Suprapubic skin (tissue), 4 donors: ENCODE measurements at places on chromosomes 11 and 22.

DNA sequence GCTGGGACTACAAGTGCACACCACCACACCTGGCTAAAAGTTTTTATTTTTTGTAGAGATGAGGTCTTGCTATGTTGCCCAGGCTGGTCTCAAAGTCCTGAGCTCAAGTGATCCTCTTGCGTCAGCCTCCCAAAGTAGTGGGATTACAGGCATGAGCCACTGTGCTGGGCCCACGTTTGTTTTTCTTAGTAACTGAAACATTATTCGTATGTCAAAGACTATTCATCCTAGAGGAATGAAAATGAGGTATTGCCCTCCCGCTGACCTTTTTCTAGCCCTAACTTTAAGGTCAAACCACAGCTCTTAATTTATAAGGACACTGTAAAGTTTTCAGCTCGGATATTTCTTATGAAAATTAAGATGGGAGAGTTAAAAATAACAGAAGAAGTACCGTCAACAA, 33.2 kb upstream of the PAX6 start:
- no peak overlapping the region for H3K27ac ChIP-seq
- no peak for DNase-seq
- H3K4me1 ChIP-seq: no peaks in the 10 kb centered on the region
- no peak overlapping the region for H3K4me3 ChIP-seq
- no peaks in the 10 kb centered on the region for H3K36me3 ChIP-seq

DNA sequence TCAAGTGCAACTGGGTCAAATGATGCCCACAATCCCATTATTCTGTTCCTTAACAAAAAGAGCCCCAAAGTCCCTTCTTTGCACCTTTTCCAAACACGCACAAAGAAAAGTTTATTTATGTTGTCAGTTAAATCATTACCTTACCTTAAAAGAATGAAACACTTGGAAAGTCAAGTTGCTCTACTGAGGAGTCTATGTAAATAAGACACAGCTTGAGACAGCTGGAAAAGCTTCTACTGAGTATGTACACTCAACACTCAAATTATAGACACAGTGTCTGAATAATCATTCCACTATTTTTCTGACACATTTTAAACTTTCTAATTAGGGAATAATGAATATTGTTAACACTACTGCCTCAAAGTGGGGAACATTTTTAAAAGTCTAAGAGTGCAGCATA, 21.6 kb upstream of the PHLDA2 start:
- H3K27me3 ChIP-seq: no peaks in the 10 kb centered on the region
- no peak overlapping the region for H3K27ac ChIP-seq
- H3K4me1 ChIP-seq: peaks cover 4% of the 10 kb centered on the region
- no peak for DNase-seq

GRCh38 chr11:62710001-62710345, 2.5 kb downstream of the GNG3 start:
- DNase-seq: no peak
- H3K27me3 ChIP-seq: no peaks in the 10 kb centered on the region
- peak overlapping the region; percentile 67 for H3K4me3 ChIP-seq
- peaks cover 44% of the 10 kb centered on the region for H3K36me3 ChIP-seq
- peaks cover 46% of the 10 kb centered on the region for H3K4me1 ChIP-seq

GRCh38 chr11:5891216-5891800, 1.7 kb upstream of the OR52E5 start:
- H3K27ac ChIP-seq: no peak overlapping the region
- no peaks in the 10 kb centered on the region for H3K27me3 ChIP-seq
- H3K4me3 ChIP-seq: no peak overlapping the region
- no peak for DNase-seq
- H3K36me3 ChIP-seq: no peaks in the 10 kb centered on the region

DNA sequence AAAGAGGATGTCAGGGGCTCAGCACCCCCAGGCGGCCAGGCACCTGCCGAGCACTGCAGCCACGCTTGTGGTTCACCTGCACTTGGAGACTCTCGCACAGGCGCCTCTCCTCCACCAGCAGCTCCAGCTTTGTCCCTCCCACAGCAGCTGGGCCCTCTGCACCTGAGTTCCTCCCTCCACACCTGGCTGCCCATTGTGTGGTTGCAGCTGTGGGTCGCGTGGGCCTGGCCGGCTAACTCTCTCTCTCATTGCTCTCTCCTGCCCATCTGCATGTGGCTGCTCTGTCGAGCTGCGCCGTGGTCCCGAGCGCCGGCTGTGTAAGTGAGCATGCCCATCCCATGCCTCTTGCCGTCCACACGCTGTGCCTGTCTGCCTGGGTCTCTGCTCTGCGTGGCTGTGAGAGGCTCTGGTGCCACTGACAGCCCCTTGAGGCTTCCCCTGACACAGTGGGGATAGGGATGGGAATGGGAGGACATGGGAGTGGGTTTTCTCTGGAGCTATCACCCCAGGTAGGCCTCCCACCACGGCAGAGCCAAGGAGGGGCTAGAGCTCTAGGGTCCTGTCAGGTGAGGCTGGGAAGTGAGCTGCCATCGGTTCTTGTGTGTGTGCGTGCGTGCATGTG, 8.5 kb upstream of the ACR start:
- H3K27ac ChIP-seq: no peak overlapping the region
- peaks cover 18% of the 10 kb centered on the region for H3K4me1 ChIP-seq
- no peak overlapping the region for H3K4me3 ChIP-seq
- no peaks in the 10 kb centered on the region for H3K36me3 ChIP-seq
- H3K27me3 ChIP-seq: peaks cover 13% of the 10 kb centered on the region

DNA sequence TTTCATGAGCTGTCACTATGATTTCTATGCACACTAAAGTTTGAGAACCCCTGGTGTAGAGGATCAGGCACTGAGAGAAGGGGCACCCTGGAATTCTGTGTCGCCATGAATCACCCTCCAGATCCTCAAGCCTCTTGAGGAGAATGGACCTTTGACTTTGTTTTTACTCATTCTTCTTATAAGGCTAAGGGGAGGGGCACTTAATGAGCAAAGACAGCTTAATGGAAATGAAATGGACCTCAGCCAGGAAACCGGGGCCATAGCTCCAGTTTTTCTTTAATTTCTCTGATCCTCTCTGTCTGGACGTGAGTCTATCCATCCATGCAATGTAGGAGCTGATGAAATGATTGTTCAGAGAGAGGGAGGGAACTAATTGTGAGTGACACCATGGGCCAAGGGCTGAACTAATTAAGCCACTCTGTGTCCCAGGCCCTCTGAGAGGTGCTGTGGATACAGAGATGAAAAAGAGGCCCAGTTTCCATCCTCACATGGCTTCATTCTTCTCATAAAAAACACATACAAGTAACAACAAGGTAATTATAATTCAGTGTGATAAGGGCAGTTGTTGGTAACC, 32.8 kb downstream of the OR2AT4 start:
- DNase-seq: no peak
- H3K4me3 ChIP-seq: no peak overlapping the region
- H3K27me3 ChIP-seq: peaks cover 2% of the 10 kb centered on the region
- no peak overlapping the region for H3K27ac ChIP-seq
- H3K4me1 ChIP-seq: no peaks in the 10 kb centered on the region

DNA sequence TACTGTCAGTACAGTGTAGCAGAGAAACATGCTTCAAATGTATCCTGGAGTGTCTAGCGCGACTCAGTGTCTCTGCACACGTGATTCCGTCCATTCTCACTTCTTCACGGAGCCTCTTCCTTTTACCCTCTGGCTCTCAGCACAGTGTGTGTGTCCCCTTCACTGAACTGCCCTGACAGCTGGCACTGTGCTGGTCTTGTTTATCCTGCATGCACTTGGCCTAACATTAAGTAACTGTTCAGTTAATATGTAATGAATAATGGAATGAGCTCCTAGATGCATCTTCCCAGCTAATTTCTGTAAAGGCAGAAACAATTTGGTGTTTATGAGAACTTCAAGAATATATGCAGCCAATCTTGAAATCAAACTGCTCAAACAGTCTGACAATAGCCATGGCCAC, 44.4 kb downstream of the KMT5B start:
- no peaks in the 10 kb centered on the region for H3K27me3 ChIP-seq
- no peaks in the 10 kb centered on the region for H3K4me1 ChIP-seq
- no peak overlapping the region for H3K4me3 ChIP-seq
- H3K36me3 ChIP-seq: peaks cover 88% of the 10 kb centered on the region
- DNase-seq: no peak
- H3K27ac ChIP-seq: no peak overlapping the region

DNA sequence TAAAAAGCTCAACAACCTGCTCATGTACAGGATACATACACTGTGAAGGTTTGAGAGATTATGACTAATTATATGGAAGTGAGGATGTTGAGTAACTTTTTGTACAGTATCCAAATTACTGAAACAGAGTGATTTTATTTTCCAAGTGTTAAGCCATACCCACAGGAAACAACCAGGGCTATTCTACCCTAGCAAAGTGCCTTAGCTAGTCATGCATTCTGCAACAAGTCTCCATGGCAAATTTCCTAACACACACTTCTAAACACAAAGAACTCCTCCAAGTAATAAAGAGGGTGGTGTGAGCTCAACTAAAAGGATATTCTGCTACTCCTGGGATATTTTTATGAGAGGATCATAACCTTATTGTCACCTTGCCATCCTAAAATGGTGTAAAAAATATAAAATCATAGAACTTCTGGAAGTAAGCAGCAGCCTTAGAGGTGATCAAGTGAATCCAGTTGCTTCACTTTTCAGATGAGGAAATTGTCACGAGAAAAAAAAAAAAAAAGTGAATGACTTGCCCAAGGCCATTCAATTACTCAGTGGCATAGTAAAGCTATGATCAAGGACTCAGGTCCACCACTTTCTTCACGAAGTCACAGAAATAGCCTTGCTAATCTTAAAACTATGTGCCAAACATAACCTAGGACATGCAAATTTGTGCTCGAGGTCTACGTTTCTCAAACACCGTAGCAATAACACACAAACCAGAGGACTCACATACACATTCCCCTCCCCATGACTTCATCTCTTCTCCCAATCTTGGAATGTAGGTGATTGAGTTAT, 4.2 kb downstream of the LGR4 start:
- no peaks in the 10 kb centered on the region for H3K27me3 ChIP-seq
- DNase-seq: no peak
- H3K27ac ChIP-seq: peak overlapping the region; percentile 97
- H3K4me3 ChIP-seq: peak overlapping the region; percentile 98
- H3K36me3 ChIP-seq: no peaks in the 10 kb centered on the region
- H3K4me1 ChIP-seq: peaks cover 77% of the 10 kb centered on the region

GRCh38 chr11:36016709-36017108, 72.8 kb downstream of the LDLRAD3 start:
- no peak overlapping the region for H3K4me3 ChIP-seq
- H3K27me3 ChIP-seq: no peaks in the 10 kb centered on the region
- H3K4me1 ChIP-seq: peaks cover 57% of the 10 kb centered on the region
- DNase-seq: no peak

DNA sequence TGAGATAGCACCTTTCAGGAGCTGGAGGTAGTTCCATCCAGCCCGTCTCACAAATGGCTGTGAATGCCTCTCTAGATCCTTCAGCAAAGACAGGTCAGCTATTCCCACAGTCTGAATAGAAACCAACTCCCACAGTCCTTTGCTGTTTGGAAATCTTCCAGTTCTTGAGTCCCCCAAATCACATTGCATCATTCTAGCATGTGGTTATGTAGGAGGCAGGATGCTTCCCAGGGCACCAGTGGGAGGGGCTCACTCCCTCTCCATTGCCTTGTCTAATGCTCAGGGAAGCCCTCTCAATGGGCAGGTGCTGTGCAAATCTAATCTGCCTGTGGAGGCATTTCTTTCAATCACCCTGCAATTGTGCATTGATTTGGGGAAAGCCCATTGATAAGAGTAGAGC, 14.6 kb downstream of the NAV2 start:
- no peak for DNase-seq
- H3K4me3 ChIP-seq: no peak overlapping the region
- no peaks in the 10 kb centered on the region for H3K27me3 ChIP-seq
- no peak overlapping the region for H3K27ac ChIP-seq

GRCh38 chr11:126573325-126573978, 218.0 kb downstream of the ST3GAL4 start:
- peaks cover 24% of the 10 kb centered on the region for H3K27me3 ChIP-seq
- H3K36me3 ChIP-seq: no peaks in the 10 kb centered on the region
- no peak for DNase-seq

- H3K4me1 ChIP-seq: no peaks in the 10 kb centered on the region
- H3K4me3 ChIP-seq: no peak overlapping the region
- DNase-seq: no peak
Observed at GRCh38 chr11:17648528-17648927, 70.8 kb upstream of the MYOD1 start.

GRCh38 chr11:109733245-109733644, 311.3 kb downstream of the C11orf87 start:
- no peak overlapping the region for H3K4me3 ChIP-seq
- H3K36me3 ChIP-seq: no peaks in the 10 kb centered on the region
- H3K27ac ChIP-seq: no peak overlapping the region
- H3K27me3 ChIP-seq: no peaks in the 10 kb centered on the region
- no peaks in the 10 kb centered on the region for H3K4me1 ChIP-seq
- DNase-seq: no peak

- no peak for DNase-seq
- H3K27ac ChIP-seq: no peak overlapping the region
- H3K4me3 ChIP-seq: no peak overlapping the region
- no peaks in the 10 kb centered on the region for H3K36me3 ChIP-seq
- no peaks in the 10 kb centered on the region for H3K27me3 ChIP-seq
Observed at GRCh38 chr11:21321530-21321929, 652.1 kb downstream of the NELL1 start.

- H3K27ac ChIP-seq: no peak overlapping the region
- H3K27me3 ChIP-seq: no peaks in the 10 kb centered on the region
- H3K36me3 ChIP-seq: no peaks in the 10 kb centered on the region
- no peak overlapping the region for H3K4me3 ChIP-seq
- no peak for DNase-seq
Observed at GRCh38 chr11:32905028-32905667, 12.5 kb downstream of the QSER1 start.

- peaks cover 85% of the 10 kb centered on the region for H3K36me3 ChIP-seq
- H3K27ac ChIP-seq: no peak overlapping the region
- no peaks in the 10 kb centered on the region for H3K27me3 ChIP-seq
- no peak overlapping the region for H3K4me3 ChIP-seq
- DNase-seq: no peak
Observed at GRCh38 chr22:29344137-29344536, 28.6 kb upstream of the RASL10A start.

GRCh38 chr11:64102005-64102738, 63.7 kb downstream of the MACROD1 start:
- H3K27ac ChIP-seq: no peak overlapping the region
- peaks cover 13% of the 10 kb centered on the region for H3K4me1 ChIP-seq
- H3K4me3 ChIP-seq: no peak overlapping the region

DNA sequence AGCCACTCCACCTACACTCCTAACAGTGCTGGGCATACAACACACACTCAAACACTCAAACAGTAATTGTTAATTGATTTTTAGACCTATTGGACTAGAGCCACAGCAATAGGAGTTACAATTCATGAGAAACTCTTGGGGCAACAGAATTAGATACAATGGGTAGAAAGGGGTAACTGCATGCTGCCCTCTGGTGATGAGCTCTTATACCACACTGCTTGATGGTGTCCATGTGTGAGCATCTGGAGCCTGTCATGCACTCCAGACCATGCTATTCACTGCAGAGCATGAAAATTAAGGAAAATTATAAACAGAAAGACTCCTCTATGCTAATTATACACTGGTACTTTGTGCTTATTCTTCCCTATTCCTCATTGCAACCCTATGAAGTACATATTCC, 975.5 kb upstream of the CCDC90B start:
- DNase-seq: no peak
- no peaks in the 10 kb centered on the region for H3K4me1 ChIP-seq
- no peak overlapping the region for H3K27ac ChIP-seq
- no peaks in the 10 kb centered on the region for H3K27me3 ChIP-seq
- no peaks in the 10 kb centered on the region for H3K36me3 ChIP-seq
- no peak overlapping the region for H3K4me3 ChIP-seq

- no peak overlapping the region for H3K27ac ChIP-seq
- no peaks in the 10 kb centered on the region for H3K4me1 ChIP-seq
Observed at GRCh38 chr11:104565583-104565961, 332.7 kb downstream of the CASP12 start.

- H3K36me3 ChIP-seq: no peaks in the 10 kb centered on the region
- peaks cover 6% of the 10 kb centered on the region for H3K4me1 ChIP-seq
- H3K27me3 ChIP-seq: peaks cover 6% of the 10 kb centered on the region
Observed at GRCh38 chr11:2426826-2427521, 17.3 kb downstream of the TRPM5 start.
